Urinary bladder (tissue), 4 donors: ENCODE measurements at places on chromosomes 2 and 18.
A peak's percentile ranks its signal among the peaks of the same experiment; 100 is the strongest.

GRCh38 chr2:175842996-175843395 is 159.1 kb downstream of the LNPK start:
- DNase-seq, result no peak

- no peak for DNase-seq
Measured at GRCh38 chr18:21599585-21600525, 649 bp downstream of the ESCO1 start.

GRCh38 chr2:122868646-122869275 is 1113.3 kb downstream of the TSN start:
- DNase-seq, result no peak

DNA sequence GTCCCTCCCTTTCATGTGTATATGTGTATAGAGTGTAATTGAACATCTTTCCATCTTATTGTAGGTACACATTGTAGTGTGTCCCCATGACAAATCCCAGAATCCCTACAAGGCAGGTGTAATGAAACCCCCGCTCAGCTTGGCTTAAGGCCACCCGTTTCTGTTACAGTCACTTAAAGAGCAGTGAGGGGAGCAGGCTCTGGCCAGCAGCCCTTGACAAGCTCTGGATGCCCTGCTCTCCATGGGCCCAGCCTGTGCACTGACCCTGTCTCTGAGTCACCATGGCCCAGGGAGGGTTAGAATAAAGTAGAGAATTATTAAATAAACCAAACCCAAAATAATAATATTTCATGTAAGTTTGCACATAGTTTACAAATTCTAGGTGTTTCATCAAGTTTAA is 17.2 kb upstream of the MAL start:
- no peak for DNase-seq

DNA sequence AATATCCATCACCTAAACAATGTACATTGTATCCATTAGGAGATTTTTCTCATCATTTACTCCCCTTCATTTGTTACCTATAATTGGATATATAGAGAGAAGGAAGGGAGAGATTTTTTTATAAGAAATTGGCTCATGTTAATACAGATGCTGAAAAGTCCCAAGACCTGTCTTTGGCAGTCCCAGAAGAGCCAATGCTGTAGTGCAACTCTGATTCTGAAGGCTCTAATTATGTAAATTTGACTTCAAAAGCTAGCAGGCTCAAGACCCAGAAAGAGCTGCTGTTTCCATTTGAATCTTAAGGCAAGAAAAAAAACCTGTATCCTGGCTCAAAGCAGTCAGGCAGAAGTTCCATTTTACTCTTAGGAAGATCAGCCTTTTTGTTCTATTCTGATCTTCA is 1245.5 kb upstream of the FAM98A start:
- DNase-seq, result no peak

- no peak for DNase-seq
Measured at GRCh38 chr2:232117413-232117812, 155.9 kb downstream of the DIS3L2 start.

- no peak for DNase-seq
Measured at GRCh38 chr2:122480501-122481243, 725.2 kb downstream of the TSN start.

DNA sequence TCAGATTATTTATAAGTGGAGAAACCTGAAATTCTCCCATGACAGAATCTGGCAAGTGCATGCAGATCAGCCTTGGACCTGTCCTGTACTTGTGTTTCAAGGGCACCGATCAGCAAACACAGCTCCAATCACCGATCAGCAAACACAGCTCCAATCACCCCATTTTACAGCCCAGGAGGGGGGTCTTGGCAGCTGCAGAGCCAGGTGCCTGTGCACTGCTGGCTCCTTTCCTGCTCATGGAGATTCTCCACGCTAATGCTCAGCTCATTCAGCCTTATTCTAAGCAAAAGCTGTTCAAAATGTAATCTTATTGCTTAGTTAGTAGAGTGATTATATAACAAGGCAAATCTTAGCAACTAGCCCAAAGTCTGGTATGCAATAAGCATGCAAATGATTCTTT is 623.1 kb upstream of the HS6ST1 start:
- peak; percentile 15 for DNase-seq

- DNase-seq, result no peak
Measured at GRCh38 chr18:26057344-26057773, 33.1 kb downstream of the SS18 start.

DNA sequence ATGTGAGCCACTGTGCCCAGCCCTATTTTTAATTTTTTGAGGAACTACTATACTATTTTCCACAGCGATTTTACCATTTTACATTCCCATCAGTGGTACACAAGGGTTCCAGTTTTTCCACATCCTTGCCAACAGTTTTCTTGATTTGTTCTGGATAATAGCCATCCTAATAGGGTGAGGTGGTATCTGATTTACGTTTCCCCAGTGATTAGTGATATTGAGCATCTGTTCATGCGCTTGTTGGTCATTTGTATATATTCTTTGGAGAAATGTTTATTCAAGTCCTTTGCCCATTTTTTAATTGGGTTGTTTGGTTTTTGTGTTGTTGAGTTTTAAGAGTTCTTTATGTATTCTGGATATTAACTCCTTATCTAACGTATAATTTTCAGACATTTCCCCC is 20.8 kb downstream of the TTC39C start:
- DNase-seq, result no peak

DNA sequence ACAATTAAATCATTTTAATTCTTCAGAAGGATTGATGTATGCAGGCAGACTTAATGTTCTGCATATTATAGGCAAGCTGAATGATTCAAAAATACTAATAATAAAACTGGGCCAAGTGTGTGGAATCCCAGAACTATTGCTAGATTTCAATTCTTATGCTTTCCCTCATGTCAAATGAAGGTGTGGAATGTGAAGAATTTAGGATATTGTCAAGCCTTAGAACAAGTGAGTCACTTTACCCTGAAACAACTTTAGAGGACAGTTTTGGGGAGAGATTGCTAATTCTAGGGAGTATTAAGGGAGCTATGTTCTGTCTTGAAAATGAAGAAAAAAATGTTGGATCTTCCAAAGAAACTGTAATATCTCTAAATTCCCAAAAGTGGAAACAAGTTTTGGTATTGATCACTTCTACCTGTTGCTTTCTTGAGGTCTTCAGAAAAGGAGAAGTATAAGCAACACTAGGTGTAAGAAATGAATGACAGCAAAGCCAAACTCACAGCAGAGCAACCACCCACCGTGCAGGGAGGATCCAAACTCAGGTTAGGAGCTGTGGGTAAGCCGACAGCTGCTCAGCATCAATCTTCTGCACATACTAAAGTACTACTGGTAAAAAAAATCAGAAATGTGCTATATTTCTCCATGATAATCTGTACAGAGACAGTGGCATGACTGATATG is 818.1 kb downstream of the SLC4A3 start:
- DNase-seq, result no peak

DNA sequence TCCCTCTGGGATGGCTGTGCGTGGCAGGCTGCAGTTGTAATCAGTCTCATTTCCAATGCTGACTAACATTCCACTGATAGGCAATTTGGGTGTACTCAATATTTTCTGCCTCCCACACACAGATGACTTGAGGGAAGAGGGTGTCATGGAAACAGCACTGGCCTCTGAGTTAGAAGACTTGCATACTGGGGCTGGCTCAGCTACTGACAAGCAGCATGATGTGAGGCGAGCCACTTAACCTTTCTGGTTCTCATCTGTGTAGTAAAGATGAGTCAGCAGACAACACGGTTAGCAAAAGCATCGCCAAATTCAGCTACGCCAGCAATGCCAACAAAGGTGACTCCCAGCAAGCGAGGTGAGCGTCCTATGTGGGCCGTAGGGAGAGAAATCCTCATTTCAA is 73.5 kb downstream of the COLEC12 start:
- DNase-seq, result no peak

GRCh38 chr18:74060579-74060978 is 87.1 kb downstream of the FBXO15 start:
- DNase-seq, result no peak

- no peak for DNase-seq
Measured at GRCh38 chr2:225464346-225465025, 65.0 kb downstream of the NYAP2 start.

- no peak for DNase-seq
Measured at GRCh38 chr18:27994571-27994970, 182.4 kb downstream of the CDH2 start.

DNA sequence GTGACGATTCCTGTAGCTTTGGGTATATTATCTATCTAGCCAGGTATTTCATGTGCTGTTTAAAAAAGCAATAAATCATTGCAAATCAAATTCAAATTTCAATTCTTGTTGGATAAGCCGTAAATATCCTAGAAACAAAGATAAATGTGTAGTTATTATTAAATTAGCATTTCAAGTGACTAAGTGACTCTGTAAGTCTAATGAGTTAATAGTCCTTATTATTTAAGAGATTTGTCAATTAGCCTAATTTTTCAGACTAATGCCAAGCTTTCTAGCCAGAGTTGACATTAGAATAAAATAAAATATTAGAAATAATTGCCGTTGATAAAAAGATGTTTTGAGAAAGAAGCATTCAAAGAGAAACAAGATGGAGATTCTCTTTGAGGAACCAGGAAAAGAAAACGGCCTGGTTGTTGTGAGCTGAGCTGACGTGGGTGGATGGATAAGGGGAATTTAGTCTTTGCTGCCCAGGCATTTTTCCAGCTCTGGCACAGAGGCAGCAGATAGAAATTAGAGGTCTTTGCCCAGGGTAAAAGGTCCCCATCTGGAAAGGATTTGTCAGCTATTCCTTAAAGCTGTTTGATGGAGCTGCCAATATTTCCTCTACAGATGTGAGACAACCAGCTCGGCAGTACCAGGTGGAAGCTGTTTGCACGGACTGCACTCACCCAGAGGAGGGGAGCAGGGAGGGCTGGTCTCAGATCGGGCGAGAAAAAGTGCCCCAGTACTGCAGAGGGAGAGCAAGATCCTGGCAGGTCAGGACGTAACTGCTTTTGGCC is 117.3 kb upstream of the SEC11C start:
- DNase-seq, result no peak

- peak; percentile 64 for DNase-seq
Measured at GRCh38 chr2:189674374-189675112, at the start of gene ANKAR. ANKAR (plus strand) TSS chr2:189674670; CDS start chr2:189676491, 1,821 bp downstream.

GRCh38 chr2:9473308-9473984 is 905 bp upstream of the IAH1 start:
- DNase-seq, result no peak

GRCh38 chr2:39407516-39408296 is 29.4 kb downstream of the MAP4K3 start:
- no peak for DNase-seq

GRCh38 chr2:219633276-219634065 is 6.0 kb downstream of the SLC4A3 start:
- DNase-seq, result no peak

DNA sequence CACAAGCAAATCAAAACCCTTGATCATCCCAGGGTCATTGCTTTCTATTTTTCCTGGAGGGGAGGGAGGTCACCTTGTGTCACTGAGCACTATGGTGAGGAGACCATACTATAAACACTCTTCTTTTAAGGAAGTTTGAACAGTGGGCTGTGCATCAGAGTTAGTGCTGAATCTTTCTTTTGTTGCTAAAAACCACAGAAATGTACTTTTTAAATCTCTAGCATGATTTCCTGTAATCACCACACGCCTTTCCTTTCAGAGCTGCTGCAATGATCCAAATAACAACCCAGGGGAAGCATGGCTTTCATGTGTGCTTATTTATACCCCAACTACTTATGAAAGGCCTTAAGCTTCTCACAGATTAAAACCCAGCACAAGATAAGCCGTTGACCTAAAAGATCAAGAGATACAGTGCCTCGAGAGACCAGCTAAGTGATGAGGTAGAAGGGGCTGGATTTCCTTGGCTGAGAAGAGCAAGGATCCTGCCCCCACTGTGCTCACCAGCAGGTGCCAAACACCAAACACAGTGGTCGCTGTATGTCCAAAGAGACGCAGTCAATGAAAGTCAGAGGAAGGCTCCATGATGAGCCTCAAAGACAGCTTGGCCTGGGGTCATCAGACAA is 34.7 kb downstream of the TRABD2A start:
- DNase-seq, result no peak

- no peak for DNase-seq
Measured at GRCh38 chr2:240172071-240172895, 31.8 kb upstream of the OTOS start.

DNA sequence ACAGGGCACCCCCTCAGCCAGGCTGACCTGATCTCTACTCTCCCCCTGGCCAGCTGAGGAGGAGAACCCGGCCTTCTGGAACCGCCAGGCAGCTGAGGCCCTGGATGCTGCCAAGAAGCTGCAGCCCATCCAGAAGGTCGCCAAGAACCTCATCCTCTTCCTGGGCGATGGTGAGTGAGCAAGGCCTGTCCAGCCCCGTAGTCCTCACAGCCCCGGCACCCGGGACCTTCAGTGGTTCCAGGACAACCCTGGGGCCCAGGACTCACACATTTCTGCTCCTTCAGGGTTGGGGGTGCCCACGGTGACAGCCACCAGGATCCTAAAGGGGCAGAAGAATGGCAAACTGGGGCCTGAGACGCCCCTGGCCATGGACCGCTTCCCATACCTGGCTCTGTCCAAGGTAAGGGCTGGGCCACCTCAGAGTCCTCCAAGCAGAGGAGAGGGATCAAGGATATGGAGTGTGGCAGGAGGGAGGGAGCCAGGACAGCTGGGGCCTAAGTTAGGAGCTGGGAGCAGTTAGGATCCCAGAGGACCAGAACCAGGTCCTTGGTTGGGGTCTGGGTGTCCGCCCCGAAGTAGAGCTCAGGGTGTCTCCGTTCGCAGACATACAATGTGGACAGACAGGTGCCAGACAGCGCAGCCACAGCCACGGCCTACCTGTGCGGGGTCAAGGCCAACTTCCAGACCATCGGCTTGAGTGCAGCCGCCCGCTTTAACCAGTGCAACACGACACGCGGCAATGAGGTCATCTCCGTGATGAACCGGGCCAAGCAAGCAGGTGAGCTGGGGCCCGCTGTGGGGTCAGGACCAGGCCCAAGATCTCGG is 555 bp downstream of the ALPI start:
- no peak for DNase-seq

GRCh38 chr2:69309351-69310110 is 77.5 kb downstream of the GFPT1 start:
- DNase-seq, result peak; percentile 77

GRCh38 chr2:196987649-196988364 is 61.3 kb upstream of the PGAP1 start:
- peak; percentile 69 for DNase-seq

GRCh38 chr2:27378096-27378808 is 2.3 kb downstream of the ZNF513 start:
- no peak for DNase-seq

GRCh38 chr2:31347319-31347718 is 67.2 kb downstream of the XDH start:
- DNase-seq, result no peak

- no peak for DNase-seq
Measured at GRCh38 chr2:98578231-98578630, 30.1 kb downstream of the COA5 start.

GRCh38 chr2:50148632-50149031 is 883.3 kb downstream of the NRXN1 start:
- DNase-seq, result no peak

GRCh38 chr2:227939271-227940027 is 68.0 kb downstream of the DAW1 start:
- DNase-seq, result no peak

DNA sequence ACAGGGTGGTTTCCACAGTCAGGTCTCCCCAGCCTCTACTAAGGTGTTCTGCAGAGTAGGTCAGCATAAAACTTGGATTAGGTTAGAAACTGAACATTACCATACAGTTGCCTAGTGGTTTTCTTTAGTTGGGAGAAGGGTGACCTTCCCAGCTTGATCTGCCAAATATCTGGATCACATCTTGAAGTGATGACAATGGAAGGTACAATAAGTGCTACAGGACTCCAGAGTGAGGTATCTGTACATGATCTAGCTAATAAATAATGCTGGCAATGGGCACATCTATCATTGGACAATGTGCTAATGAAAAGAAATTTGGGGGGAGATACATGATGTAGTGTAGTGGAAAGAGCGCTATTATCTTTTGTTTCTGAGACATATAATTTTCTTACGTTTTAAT is 54.6 kb upstream of the ACVR1 start:
- DNase-seq, result no peak
